Glutamatergic neuron (in vitro differentiated cells): ENCODE measurements at places on chromosomes 16 and 17. TPM values are rescaled to one million over a fixed set of nuclear protein-coding genes. Genes with fewer than 3 reads are reported as not detected.

KRTAP3-1 gene
- not detected for total RNA-seq

DNA sequence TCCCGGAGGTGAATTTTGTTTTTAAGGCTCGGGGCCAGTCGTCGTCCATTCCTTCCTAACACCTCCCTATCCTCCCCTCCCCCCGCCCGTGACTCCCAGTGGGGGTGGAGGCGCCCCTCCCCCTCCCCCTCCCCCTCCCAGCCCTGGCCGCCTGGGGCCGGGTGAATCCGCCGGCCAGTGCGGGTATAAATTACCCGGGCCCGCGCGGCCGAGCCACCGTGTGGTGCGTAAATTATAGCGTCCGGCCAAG, 2.0 kb upstream of the GSE1 start:
- H3K27ac ChIP-seq, result peak overlapping the region; percentile 90
- peaks cover 29% of the 10 kb centered on the region for H3K4me1 ChIP-seq
- no peaks in the 10 kb centered on the region for H3K36me3 ChIP-seq
- peak; percentile 66 for DNase-seq

DNA sequence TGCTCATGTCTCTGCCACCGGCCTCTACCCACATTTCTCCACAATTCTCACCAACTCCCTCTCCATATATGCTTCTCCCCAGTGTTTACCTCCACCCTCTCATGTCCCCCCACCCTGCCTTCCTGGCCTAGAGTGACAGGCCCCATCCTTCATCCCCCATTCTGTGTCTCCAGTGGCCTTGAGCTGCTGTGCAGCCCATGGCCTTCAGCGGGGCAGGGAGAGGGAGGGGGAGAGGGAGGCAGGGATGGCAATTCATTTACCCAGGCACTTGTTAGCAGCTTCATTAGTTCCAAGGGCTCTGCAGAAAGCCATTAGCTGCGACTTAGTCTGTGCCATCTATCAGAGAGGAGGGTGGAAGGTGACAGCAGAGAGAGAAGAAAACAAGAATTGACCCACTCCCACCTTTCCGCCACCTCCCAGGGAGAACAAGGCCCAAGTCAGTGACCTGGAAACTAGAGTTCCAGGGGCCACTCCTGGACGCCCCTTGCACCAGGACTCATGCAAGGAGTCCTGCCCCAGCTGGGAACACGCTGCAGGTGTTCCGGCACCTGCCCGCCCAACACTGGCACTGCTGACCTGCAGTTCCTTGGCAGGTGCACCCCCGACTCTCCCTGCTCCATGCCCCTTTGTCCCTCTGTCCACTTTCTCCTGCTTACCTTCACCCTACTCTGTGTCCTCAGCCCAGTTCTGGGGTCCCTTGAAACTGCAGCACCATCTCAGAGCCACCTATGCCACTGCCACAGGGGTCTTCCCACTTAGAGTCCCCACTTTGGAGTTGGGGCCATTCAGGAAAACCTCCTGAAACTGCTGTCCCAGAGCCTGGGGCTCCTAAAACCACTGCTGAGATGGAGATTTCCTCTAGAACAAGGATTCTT, 23.5 kb upstream of the PYY start:
- no peaks in the 10 kb centered on the region for H3K36me3 ChIP-seq
- H3K4me3 ChIP-seq, result no peak overlapping the region
- no peak for DNase-seq
- no peaks in the 10 kb centered on the region for H3K27me3 ChIP-seq
- H3K27ac ChIP-seq, result no peak overlapping the region

DNA sequence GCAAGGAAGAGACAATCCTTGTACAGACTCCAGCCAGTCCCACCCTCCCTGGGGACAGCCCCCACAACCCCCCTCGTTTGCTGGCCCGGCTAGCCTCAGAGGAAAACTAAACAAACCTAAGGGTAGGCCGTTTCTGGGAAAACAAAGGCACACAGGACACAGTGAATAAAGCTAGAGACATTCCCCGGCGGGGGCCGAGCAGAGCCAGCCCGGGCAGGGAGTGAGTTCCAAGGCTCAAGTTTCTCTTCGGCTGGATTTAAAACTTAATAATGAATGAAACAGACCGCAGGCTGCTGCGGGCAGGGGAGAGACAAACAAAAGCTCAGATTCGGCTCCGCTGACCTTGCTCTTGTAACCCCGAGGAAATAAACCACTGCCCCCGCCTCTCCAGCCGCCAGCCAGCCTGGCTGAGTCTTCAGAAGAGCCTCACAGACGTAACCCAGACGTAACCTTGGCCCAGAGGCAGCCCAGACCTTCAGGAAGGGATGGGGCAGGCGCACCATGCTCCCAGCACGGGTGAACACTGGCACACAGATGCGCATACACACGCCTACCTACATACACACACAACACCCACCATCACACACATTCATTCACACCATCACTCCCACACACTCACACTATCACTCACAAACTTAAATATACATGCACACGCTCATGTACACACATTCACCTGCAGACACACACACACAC, 216.0 kb downstream of the ZNF423 start:
- H3K27ac ChIP-seq, result peak overlapping the region; percentile 86
- DNase-seq, result peak; percentile 57
- peaks cover 43% of the 10 kb centered on the region for H3K4me1 ChIP-seq
- H3K27me3 ChIP-seq, result peaks cover 11% of the 10 kb centered on the region
- H3K36me3 ChIP-seq, result peaks cover 14% of the 10 kb centered on the region

- DNase-seq, result no peak
- peaks cover 11% of the 10 kb centered on the region for H3K36me3 ChIP-seq
- peaks cover 32% of the 10 kb centered on the region for H3K27me3 ChIP-seq
- peaks cover 20% of the 10 kb centered on the region for H3K4me1 ChIP-seq
These were observed 89.2 kb downstream of the AMFR start for GRCh38 chr16:56336071-56336688.

DNA sequence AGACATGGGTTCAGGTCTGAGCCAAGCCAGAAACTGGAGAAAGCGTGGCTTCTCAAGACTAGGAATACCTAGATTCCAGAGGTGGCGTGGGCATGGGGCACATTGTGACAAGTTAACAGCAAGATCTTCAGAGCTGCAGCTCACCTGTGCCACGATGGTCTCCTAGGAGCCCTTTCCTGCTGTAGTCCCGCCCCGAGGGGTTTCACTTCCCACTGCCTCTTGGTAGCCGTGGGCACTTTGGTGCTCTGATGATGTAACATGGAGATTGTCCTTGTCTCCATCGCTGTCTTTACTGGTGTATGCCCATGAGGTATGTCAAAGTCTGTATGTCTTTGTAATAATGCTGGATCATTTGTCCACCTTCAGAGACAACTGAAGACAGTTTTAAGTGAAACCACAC, 89.7 kb downstream of the WWOX start:
- no peak overlapping the region for H3K4me3 ChIP-seq
- H3K36me3 ChIP-seq, result no peaks in the 10 kb centered on the region
- no peak overlapping the region for H3K27ac ChIP-seq
- no peaks in the 10 kb centered on the region for H3K4me1 ChIP-seq

DNA sequence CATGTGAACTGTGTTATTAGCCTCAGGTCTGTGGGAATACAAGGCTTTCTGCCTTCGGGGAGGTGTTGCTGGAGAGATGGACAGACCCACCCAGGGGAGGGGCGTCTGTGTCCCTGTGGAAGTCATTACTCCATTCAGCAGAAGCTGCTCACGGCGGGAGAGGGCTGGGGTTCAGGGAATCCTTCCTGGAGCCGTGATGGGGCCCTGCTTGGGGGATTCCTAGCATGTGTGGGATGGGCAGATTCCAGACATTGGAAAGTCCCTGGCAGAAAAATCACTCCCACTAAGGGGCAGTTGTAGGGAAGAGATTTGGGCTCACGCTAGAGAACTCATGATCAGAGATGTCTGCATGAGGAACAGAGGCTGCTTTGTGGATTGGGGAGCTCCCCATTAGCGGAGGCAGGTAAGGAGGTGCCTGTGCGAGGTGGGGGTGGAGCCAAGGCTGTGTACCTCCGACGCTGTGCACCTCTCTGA, 56.3 kb upstream of the IL34 start:
- peaks cover 2% of the 10 kb centered on the region for H3K4me1 ChIP-seq
- no peak overlapping the region for H3K4me3 ChIP-seq
- H3K36me3 ChIP-seq, result no peaks in the 10 kb centered on the region
- no peak overlapping the region for H3K27ac ChIP-seq
- H3K27me3 ChIP-seq, result peaks cover 1% of the 10 kb centered on the region

NPIPB4 gene
- total RNA-seq, result 212 TPM

DNA sequence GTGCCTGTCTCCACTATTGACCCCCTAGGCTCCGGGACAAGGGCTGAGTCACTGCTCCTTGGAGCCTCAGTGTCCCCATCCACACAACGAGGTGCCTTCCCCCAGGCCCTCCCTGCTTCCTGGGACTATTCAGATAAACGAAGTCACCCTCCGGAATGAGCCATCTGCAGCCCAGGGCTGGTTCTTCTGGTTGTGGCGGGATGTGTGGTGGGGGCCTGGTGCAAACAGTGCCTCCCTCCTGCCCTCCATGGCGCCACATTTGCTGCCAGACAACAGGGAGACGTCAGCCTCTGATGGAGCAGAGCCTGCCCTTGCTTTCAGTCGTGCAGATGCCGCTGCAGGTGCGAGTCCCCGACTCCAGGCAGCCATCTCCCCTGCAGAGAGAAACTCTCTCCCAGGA, 5.1 kb upstream of the KRT16 start:
- peaks cover 6% of the 10 kb centered on the region for H3K36me3 ChIP-seq
- no peak overlapping the region for H3K27ac ChIP-seq
- peak; percentile 9 for DNase-seq
- H3K4me1 ChIP-seq, result no peaks in the 10 kb centered on the region
- H3K4me3 ChIP-seq, result no peak overlapping the region
